ENCODE measurements at places on chromosomes 2 and 18.
A peak's percentile ranks its signal among the peaks of the same experiment; 100 is the strongest.

DNA sequence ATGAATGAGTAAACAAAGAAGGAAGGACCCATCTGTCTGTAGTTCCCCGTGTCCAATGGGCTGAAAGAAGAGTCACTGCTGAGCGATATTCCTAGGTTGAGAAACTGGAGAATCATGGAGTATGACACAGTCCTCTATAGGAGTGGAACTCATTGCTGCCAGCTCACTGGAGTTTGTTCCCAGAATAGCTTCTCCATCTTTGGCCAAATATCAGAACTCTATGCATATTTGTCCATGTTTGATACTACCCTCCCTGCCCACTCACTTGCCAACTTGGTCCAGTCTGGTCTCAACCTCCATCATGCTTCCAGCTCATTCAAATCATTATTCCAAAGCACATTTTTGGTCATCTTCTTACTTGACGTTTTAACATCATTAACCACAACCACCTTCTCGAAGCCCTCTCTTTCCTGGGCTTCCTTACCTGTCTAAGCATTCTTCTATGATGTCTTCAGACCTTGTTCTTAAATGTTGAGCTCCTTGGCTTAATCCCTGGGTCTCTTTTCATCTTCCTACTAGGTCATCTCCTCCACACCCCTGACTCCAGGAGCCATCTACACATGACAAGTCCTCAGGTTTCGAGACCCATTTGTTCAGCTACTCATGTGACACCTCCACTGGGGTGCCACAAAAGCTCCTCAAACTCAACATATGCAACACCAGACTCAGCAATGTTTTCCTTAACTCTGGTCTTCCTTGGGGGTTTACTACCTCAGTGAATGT lies 221.6 kb downstream of the MYCN start:
- no peak for DNase-seq

DNA sequence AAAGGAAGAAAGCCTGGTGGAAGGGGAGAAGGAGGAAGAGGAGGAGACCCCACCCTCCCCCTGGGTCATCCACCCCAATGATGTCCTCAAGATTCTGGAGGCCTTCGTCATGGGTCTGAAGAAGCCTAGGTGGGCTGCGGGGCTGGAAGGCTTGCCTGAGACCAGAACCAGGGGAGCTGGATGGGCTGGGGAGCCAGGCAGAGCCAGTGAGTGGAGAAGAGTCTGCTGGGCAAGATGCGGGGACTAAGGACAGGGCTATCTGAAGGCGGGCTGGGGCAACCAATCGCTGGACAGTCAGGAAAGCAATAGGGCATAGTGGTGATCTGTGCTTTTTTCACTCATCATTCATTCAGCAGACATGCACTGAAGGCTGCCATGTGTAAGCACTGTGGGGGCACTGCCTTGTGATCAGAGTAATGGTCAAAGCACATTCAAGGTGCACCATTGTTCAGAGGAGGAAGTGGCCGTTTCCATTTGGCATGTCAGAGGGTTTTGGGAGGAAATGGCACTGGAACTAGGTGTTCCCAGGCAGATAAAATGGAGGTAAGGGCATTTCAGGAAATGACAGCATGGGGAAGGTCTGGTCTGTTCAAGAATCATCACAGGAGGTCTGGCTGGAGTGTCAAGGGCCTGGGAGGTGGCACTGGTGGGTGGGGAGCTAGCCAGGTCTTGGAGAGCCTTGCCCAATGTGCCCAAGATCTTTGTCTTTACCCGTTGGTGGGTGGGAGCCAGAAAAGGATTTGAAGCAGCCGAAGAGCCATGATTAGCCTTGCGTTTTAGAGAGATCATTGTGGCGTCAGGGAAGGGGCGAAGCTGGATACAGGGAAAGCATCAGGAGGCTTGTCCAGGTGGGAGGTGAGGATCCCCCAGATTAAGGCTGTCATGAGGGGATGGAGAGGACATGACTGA lies 24.2 kb downstream of the OTOF start:
- no peak for DNase-seq

GRCh38 chr18:42801706-42802105 lies 313.8 kb downstream of the RIT2 start:
- no peak for DNase-seq

DNA sequence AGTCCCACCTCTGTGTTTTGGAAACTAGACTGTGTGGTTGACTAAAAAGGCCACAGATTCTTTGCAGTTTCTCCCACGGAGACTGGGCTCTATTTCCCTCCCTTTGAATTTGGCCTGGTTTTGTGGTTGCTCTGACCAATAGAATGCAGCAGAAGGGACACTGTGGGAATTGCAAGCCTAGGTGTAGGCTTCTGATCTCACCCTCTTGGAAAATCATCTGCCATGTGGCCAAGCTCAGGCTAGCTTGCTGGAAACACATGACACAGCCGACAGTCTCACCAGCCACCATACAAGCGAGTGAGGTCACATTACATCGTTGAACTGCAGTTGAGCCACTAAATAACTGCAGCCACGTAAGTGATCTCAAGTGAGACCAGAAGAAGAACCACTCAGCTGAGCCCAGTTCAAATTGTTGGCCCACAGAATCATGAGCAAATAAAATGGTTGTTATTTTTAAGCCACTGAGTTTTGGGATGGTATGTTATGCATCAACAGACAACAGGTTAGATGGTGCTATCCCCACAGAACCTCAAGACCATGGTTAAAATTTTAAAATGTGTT lies 319.1 kb upstream of the MEX3C start:
- DNase-seq, result no peak

- no peak for DNase-seq
These were observed 118.5 kb upstream of the HS6ST1 start for GRCh38 chr2:128437204-128437565.

DNA sequence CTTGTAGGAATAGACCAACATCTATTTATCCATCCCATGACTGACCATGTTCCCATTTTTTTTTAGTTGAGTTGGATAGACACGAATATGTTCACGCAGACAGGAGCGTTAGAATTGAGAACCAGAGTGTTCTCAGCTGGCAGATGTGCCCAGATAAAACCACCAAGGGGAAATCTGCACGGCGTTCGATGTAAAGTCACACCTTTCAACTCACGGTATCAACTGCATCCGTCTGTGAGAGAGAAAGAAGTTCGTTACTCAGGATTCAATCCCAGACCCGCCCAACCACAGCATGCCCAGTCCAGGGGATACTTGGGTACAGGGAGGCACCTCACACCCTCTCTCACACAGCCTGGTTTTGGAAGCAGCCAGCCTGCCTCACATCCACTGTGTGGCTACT lies 26.1 kb downstream of the MAL start:
- no peak for DNase-seq

- DNase-seq, result no peak
These were observed 17.1 kb downstream of the TSHZ1 start for GRCh38 chr18:75227535-75228296.

DNA sequence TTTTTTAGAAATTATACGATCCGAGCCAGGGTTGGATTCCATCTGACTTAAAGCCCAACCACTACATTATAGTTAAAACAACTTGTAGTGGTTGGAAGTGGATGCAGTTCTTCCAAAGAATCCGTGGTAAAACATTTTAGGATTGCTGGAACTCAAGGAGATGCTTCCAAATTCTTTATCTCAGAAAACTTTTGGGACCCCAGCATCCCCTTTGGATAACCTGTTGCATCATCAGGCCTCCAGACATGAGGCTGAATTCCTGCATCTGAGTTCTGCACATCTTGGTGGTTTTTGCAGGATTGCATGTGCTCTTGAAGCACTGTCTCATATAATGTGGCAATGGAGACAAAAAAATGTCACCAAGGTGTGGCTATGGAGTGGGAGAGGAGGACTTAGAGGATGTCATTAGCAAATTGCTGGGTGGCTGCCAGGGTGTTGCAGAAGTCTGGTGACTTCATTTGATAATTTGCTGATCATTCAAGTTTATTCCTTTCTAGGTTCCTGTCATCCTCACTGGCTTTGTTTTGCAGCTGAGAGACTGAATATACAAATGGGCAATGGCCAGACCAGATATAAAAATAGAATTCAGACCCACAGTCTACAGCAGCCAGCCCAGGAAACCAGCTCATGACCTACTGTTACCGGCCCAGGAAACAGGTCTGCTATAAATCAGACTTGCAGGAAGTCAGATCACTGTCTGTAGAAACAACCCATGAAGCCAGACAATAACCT lies 207.7 kb downstream of the BCL2 start:
- no peak for DNase-seq

DNA sequence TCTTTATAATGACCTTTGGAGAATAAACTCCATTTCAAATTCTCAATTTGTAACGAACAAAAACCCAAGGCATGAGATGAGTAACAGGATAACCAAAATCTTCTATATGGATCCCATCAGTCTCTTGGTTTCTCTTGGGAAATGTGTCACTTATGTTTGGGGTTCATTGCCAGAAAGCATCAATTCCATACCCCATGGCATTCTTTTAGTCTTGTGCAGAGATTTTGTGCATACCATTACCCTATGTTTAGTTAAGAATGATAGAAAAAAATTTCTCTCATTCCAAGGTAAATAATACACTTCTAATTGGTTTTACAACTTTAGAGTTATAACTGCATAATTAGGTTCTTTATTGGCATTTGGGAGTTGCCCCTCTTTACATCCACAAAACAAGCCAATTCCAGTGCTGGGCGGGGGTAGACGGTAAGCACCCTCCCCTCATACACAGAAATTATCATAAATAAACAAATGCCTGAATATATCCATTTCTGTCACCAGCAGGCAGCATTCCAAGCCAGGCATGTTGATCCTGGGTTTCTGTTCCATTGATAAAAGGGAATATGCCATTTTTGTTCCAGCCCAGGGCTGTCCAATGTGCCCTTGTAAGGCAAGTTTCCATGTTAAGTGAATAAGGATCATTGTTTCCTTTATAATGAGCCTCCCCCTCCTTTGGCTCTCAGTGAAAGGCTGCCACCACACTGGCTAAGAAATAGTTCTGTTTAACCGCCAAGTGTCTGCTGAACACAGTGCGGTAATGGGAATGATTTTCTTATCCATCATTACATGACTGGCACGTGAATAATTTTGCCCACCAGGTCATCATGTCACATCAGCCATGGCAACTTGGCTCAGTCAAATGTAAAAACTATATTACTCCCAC lies 680.1 kb upstream of the ZEB2 start:
- DNase-seq, result no peak

DNA sequence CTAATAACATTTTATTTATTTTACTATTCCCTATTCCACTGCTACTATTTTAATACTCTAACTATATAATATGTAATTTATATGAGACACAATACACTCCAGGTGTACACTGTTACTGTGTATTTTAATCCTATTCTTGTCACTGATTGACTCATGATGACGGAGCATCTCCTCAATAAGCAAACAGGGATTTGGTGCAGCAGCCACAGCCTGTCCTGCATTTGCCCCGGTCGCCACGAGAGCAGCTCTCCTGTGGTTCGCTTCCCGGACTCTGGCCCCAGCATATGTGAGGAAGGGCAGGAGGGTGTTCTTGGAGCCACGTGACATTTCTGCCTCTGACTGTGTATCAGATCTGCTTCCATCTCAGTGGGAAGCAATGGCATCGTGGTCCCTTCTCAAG lies 74.1 kb upstream of the PXDN start:
- DNase-seq, result no peak

GRCh38 chr18:28007841-28008240 lies 169.1 kb downstream of the CDH2 start:
- DNase-seq, result no peak

DNA sequence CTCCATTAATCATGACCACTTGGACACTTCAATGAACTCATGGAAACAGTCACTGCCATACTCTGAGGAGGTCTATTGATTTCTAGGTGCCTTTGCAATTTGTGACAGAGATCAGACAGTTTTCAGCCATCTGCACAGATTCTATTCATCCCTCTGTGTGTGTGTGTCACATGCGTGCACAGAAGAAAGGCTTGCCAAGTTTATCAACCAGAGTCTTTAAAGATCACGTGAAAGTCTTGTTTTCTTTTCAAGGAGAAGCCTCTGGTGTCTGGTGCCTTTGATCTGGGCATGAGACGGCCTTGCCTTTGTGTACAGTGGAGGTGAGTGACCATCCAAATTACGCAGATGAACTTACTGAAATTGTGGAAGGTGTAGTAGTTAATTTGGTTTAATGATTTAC lies 164.2 kb downstream of the VAPA start:
- DNase-seq, result no peak

DNA sequence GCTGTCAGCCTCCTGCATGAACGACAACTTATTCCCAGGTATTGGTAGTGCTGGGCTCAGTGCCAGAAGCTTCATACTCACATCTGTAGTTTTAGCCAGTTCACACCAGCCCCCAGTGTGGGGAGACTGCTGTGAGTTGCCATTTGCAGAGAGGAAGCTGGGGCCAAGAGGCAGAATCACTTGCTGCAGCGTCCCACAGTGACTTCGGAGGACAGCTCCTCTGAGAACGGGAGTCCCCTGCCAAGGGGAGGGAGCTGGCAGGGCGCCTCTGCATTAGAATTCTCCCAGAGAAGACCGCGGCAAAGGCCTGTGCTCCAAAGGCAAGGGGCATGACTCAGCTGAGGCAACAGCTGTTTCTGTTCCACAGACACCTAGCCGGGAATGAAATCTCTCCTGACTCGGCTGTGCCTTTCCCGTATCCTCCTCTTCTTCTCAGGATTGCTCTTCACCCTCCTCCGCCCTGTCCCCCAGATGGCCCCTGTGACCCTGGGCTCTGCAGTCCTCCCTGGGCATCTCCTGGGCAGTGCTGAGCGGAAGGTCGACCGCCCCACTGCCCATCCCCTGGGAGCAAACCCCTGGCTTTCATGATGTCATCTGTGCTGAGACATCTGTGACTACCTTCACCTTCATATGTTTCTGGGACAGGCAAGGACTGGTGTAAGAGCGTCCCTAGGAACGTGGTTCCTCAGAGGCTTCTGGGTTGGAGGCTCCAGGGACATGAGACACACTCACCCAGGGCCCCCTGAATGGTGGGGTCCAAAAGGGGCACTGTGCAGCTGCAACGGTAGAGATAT lies 18.0 kb downstream of the MAL start:
- no peak for DNase-seq

- DNase-seq, result no peak
These were observed 5.9 kb downstream of the GEN1 start for GRCh38 chr2:17759805-17760204.

GRCh38 chr2:104448661-104449440 lies 405.1 kb upstream of the POU3F3 start:
- no peak for DNase-seq

DNA sequence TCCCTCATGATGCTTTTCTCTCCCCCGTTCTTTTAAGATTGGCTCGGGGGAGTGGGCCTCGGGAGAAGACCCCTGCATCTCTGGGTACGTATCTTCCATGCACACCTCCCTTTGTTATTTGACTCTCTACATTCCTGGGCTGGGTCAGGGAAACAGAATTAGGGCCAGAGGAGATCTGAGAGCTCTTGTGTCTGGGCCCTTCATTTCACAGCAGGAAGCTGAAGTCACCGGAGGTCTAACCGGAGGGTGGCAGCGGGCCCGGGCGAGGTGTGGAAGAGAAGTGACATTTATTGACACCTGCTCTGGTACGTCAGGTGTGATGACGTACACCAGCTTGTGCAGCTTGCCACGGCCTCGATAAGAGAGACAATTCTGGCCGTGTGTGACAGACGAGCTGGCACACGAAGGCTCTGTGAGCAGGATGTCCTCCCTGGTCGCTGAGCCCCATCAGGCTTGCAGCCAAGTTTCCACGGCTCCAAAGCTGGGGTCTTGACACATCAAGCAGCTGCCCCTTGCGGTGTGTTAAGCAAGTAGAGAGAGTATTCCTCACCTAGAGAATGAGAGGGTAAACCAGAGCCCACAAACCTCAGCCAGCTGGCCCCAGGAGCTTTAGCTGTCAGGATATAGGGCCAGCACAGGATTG lies 30.4 kb downstream of the TOGARAM2 start:
- DNase-seq, result peak; percentile 48

GRCh38 chr2:7454592-7454991 lies 537.4 kb downstream of the RNF144A start:
- DNase-seq, result no peak

GRCh38 chr2:12008425-12009061 lies 262.1 kb downstream of the LPIN1 start:
- no peak for DNase-seq

GRCh38 chr2:197908990-197909776 lies 104.8 kb downstream of the PLCL1 start:
- DNase-seq, result no peak
